Bronchus fibroblast of lung (primary cell): ENCODE measurements at places on chromosomes 12 and 14. TPM values are rescaled to one million over a fixed set of nuclear protein-coding genes. Genes with fewer than 3 reads are reported as not detected.

The AMDHD1 gene
- 0.15 TPM in 1 of 2 replicates, not detected in the other for total RNA-seq

The PABPN1 gene
- total RNA-seq, result 53.5 and 67.3 TPM in 2 replicates

The PAPLN gene
- 6.4 and 6.5 TPM in 2 replicates for total RNA-seq

The FRMD6 gene
- 96.6 and 105 TPM in 2 replicates for total RNA-seq

The SMCO2 gene
- total RNA-seq, result not detected in 2 replicates

The ETNK1 gene
- 15.0 and 19.5 TPM in 2 replicates for total RNA-seq

The OVCH1 gene
- total RNA-seq, result not detected in 2 replicates

The ART4 gene
- total RNA-seq, result not detected in 2 replicates

The RNF212B gene
- total RNA-seq, result not detected in 2 replicates

The COQ6 gene
- 18.0 and 20.8 TPM in 2 replicates for total RNA-seq

The RHOJ gene
- total RNA-seq, result 0.59 and 2.4 TPM in 2 replicates

The PTCSC3 gene
- total RNA-seq, result not detected in 2 replicates
